ENCODE measurements at places on chromosomes 6 and 20. TPM values are rescaled to one million over a fixed set of nuclear protein-coding genes. Genes with fewer than 3 reads are reported as not detected.

Gene ALDH5A1
- 20.7 TPM for total RNA-seq

DNA sequence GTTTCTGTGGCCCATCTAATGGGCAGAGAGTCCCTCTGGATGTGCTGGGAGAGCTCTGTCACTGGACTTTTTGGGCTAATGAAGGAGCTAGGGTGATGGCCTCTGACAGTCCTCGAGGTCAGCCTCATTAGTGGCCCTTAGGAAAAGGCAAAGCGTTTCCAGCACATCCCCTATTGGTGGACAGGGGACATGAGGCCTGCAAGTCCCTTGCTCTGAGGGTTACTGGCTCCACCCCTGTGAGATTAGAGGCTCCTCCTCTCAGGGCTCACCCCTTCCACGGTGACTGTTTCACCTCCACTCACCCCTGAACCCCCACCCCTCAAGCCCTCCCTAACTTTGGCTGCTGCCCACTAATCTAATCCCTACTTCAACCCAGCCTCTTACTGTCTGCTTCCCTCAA lies 12.8 kb upstream of the FANCE start:
- DNase-seq, result no peak

Gene MAP7
- total RNA-seq, result 0.67 TPM

GRCh38 chr20:38256021-38256420 lies 4.5 kb downstream of the KIAA1755 start:
- no peak for DNase-seq

Gene COL10A1
- not detected for total RNA-seq

Gene EMILIN3
- not detected for total RNA-seq

- DNase-seq, result no peak
Observed at GRCh38 chr20:36370991-36371790, 65.1 kb downstream of the DLGAP4 start.

- no peak for DNase-seq
Observed at GRCh38 chr20:11993886-11994461, 76.3 kb downstream of the BTBD3 start.

GRCh38 chr20:61178551-61179071 lies 73.5 kb upstream of the CDH4 start:
- DNase-seq, result no peak

GRCh38 chr20:49697071-49697470 lies 16.6 kb downstream of the B4GALT5 start:
- no peak for DNase-seq

DNA sequence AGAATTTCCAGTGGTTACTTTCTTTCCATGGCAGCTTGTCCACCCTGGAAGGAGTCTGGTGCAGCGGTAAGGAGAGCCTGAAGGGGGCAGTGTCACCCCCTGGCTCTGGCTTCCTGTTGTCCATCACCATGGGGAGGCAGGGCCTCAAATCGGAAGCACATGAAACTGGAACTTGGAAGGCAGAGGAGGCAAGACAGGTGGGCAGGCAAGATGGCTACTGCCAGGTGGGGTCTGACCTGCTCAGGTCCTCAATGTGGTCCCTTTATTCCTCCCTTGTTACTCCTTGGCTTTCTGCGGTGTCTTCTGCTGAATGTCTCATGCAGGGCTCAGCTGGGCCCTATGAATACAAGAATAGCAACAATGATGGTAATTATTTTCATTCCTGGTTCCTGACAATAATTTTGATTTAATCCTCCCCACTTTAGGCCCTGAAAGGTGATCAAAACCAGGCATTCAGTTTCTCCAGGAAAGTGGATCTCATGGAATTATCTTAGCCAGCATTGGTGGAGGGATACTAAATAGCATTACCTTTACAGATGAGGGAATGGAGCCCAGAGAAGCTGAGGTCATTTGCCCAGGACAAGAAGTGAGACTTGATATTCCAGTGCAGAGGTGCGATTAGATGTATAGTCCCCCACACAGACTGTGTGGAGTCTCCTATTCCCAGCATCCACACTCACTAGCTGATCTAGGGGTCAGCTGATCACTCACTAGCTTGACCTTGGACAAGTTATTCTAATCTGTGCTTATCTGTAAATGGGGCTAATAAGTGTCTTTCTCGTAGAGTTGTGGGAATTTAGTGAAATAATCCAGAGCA lies 17.6 kb upstream of the SNAI1 start:
- DNase-seq, result peak; percentile 47

- DNase-seq, result no peak
Observed at GRCh38 chr20:22502731-22503191, 81.6 kb downstream of the FOXA2 start.

GRCh38 chr6:52616059-52616690 lies 39.3 kb upstream of the TRAM2 start:
- DNase-seq, result no peak

DNA sequence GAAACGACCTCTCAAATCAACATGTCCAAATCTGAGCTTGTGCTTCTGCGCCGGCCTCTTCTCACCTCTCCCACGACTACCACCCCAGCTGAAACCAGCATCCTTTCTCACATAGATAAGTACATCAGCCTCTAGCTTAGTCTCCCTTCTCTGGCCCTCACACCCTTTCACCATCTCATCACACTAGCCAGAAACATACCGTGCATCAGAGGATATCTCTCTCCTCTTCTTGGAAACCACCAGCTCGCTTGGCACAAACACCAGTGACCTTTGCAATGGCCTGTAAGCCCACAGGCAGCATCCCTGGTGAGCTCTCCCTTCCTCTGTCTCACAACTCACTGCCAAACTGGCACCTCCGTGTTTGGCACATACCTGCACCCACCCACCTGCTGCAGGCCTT lies 291.8 kb downstream of the EYA4 start:
- DNase-seq, result no peak

DNA sequence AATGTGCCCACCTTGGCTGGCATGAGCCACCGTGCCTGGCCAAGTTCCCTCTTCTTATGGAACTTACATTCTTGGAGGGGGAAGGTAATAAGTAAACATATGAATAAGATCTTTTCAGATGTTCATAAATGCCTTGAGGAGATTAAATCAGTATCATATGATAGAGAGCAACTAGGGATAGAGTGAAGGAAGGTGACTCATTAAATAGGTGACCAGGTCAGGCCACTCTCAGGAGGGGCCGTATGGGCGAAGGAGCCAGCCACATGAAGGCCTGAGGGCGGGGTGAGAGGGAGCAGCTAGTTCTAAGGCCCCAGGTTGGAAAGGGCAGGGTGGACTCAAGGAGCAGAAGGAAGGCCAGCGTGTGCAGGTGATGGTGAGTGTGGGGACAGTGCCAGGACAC lies 91.1 kb downstream of the UST start:
- DNase-seq, result no peak

DNA sequence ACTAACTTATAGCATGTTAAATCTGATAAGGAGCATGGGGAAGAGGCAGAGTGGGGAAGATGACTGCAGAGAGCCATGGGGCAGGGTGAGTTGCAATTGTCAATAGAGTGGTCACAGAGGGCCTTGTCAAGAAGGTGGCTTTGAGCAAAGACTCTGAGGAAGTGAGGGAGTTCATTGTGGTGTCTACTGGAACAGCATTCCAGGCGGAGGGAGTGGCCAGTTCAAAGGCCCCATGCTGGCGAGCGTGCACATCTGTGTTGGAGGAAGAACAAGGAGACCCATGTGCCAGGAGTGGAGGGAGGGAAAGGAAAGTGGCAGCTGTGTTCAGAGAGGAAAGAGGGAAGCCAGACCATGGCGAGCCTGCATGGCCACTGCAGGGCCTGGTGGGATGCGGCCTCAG lies 15.8 kb upstream of the GPR6 start:
- DNase-seq, result no peak

GRCh38 chr20:17959257-17959627 lies 9.4 kb downstream of the SNX5 start:
- DNase-seq, result no peak

Gene MROH8
- total RNA-seq, result 3.1 TPM

Gene CALHM5
- total RNA-seq, result not detected

Gene NOX3
- not detected for total RNA-seq

DNA sequence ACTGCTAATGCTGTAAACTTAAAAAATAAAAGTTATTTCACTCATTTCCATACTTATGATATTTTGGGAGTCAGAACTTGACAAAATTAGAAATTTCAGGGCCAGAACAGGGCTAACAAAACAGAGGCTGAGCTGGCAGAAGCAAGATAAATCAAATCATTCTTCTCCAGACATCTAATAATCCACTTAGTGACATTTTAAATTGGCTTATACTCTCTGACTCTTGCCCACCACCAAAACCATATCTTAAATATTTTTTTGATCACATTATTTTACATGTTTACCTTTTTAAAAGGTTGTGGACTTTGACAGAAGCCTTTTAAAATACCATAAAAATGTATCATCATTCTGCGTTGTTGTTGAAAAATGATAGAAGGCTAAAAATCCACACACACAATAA lies 116.5 kb downstream of the LMBRD1 start:
- DNase-seq, result no peak

Gene RRAGD
- 19.7 TPM for total RNA-seq

Gene CARMIL1
- total RNA-seq, result 3.6 TPM

- DNase-seq, result no peak
Observed at GRCh38 chr6:135995545-135995898, 144.0 kb downstream of the PDE7B start.

GRCh38 chr20:58174708-58175280 lies 53.7 kb downstream of the ANKRD60 start:
- DNase-seq, result no peak

GRCh38 chr6:111444794-111445193 lies 38.2 kb downstream of the REV3L start:
- DNase-seq, result no peak

DNA sequence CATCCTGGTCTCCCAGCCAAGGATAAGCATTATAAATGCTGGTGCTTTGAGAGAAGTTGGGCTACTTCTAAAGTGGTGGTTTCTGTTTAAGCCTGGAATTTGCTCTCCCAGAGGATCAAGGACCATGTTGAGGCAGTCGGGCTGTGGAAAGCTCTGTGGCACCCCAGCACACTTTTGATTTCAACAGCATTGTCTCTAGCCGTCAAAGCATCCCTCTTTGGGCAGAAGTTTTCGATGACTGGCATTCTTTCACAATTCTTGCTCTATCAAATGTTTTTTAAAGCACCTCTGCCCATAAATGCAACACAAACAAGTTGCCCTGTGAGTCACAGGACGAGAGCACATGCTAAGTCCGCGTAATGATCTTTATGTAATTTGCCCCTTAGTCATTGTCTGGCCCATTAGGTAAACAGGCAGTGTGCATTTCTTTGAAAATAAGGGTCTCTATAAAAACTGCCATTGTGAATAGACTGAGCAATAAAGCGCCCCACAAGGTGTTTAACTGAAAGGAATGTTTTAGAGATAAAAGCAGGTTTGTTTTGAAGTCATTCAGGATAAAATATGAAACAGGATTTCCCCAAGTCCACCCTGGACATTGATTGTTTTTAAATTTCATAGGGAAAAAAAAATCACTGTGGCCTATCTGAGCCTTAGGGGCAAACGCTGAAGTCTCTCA lies 44.7 kb upstream of the FOXQ1 start:
- DNase-seq, result no peak

Gene PRRT1
- total RNA-seq, result 1.1 TPM

- no peak for DNase-seq
Observed at GRCh38 chr20:8330319-8330784, 198.3 kb downstream of the PLCB1 start.

Gene GSTA3
- total RNA-seq, result not detected

DNA sequence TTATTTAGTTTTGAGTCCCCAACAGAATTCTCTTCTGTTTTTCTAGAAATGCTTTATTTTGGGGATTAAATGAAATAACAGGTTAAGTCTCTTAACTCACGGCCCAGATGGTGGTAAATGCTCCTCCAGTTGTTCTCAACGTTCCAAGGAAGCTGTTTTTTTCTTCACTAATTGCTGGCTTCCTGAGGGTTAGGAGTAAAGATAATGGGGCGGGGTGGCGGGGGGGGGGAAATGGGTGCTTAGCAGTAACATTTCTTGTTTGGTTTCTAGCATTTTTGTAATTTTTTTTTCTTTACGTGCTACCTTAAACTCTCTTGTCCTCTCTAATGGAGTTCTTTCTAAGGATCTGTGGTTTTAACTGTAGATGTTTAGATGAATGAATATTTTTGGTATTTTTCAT lies 2.2 kb downstream of the SRSF3 start:
- DNase-seq, result no peak

DNA sequence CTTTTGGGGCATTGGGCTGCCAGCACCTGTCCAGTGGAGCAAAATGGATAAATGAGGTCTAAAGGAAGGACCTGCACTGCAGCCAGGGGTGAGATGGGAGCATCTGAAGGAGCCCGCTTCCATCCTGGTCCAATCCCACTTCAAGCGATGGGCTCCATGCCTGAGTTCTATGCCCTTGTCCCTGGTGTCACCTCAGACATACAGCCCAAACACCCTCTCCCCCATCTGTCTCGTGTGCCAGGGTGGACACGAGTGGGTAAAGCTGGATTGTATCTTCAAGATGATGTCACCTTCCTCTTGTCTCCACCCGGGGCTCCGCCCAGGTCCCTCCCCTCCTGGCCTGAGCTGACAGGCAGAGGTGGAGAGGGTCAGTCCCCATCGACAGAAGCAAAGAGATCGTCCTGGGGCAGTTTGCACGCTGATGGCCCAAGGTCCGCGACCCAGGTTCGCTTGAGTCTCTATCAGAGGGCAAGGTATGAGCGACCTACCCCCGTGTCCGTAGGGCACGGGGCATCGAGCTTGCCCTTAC lies 544 bp downstream of the SMIM29 start:
- DNase-seq, result peak; percentile 66

DNA sequence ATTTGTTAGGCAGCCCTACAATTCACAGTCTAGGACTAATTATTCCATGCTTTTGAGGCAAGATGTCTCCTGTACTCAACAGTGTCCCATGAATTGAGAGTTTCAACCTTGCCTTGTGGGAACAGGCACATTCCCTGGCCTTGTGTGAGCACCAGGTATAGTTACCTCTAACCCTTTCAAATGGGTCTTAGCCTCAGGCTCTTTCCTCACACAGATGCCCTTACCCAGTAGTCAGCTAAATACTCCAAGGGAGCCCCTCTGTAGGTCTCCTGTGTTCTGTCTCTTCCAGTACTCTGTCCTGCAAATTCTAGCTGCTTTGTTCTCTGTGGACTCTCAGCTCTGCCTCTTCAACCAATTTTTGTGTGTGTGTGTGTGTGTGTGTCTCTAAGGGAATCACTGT lies 135.3 kb downstream of the ZFAND3 start:
- DNase-seq, result no peak

Gene EFCAB8
- 0.92 TPM for total RNA-seq

Gene WRNIP1
- 36.6 TPM for total RNA-seq

DNA sequence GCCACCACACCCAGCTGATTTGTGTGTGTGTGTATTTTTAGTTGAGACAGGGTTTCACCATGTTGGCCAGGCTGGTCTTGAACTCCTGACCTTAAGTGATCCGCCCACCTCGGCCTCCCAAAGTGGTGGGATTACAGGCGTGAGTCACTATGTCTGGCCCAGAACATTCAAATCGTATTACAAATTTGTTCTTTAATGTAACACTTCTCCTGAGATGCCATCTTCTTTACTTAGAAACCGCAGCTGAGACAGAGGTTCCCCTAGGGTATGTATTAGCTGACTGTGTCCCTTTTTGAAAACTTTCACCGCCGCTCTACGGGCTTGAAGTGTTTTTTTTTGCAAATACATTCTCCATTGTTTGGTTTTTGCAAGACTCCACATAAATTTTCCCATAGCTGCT lies 62.6 kb downstream of the TOX2 start:
- DNase-seq, result no peak

GRCh38 chr6:78251931-78252330 lies 599.1 kb downstream of the MEI4 start:
- DNase-seq, result no peak

Gene CALHM4
- not detected for total RNA-seq

Data from activated CD8-positive, alpha-beta T cell treated with anti-CD3 and anti-CD28 coated beads for 36 hours (primary cell).